ENCODE measurements at places on chromosomes 7 and 10.

DNA sequence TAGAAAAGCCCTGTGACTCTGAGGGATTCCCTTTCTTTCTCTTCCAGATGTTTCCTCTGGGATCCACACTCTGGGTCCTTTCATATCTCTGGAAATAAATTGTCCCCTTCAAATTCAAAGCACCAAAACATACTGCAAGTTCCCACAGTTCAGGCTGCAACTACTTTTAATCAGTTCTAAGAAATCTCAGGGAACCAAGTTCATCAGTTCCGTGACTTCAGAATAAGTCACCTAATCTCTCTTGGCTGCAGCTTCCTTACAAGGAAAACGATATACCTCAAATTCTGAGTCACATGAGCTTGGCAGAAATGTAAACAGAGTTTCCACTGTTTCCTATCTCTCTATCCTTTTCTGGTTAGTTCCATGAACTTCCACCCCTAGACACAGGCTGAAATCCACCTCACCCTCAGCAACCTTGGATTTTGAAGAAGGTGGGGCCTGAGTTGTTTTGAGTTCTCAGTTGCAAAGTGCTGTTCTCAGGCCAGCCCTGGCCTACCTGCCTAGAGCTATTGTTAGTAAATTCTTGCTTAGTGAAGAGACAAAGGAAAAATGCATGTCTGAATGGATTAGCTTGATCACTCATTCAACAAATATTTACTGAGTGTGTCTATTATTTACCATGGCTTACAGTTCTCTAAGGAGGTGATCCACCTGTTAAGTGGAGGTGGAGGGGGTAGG is 59.3 kb upstream of the IL6 start:
- no peak for DNase-seq

GRCh38 chr7:48307041-48307714 is 135.9 kb downstream of the ABCA13 start:
- DNase-seq, result no peak

GRCh38 chr10:3897156-3897555 is 112.1 kb upstream of the KLF6 start:
- no peak for DNase-seq

DNA sequence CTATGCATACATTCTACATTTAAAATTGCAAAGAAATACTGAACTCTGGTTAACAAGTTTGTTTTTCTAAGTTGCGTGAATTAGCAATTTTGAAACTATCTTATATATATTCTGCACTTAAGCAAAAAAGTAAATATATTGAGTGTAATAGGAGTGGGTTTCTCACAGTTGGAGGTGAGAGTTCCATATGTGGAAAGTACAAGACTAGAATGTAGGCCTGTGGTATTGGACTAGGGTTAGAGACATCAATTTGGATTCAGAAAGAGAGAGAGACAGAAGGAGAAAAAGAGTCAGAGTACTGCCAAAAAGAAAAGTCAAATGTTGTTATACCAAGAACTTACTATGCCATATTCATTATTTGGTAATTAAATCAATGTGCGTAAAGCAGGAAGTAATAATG is 47.3 kb upstream of the ITGB8 start:
- no peak for DNase-seq

DNA sequence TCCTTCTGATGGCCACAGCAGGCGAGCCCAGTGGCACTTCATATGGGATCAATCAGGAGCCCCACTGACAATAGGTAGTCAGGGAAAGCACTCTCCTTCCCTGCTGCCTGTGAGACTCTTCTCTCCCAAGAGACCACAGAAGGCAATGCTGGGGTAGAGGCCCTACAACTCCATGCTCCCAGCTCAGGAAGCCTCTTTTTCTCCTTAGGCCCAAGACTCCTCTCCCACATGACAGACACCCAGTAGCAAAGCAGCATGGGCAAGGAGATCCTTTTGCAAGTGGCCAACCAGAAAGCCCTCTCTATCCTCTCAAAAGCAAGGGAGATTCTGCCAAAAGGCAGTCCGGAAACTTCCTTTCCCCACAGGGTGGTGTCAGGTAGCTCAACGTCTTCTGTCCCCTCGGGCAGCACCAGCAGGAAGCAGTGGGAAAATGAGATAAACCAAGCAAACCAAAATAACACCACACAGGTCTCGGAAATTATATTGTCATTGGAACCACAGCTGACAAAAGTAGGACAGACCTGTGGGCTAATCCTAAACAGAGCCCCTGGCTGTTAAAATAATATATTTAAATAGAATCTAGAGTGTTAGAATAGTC is 172.7 kb upstream of the GDF10 start:
- DNase-seq, result no peak

DNA sequence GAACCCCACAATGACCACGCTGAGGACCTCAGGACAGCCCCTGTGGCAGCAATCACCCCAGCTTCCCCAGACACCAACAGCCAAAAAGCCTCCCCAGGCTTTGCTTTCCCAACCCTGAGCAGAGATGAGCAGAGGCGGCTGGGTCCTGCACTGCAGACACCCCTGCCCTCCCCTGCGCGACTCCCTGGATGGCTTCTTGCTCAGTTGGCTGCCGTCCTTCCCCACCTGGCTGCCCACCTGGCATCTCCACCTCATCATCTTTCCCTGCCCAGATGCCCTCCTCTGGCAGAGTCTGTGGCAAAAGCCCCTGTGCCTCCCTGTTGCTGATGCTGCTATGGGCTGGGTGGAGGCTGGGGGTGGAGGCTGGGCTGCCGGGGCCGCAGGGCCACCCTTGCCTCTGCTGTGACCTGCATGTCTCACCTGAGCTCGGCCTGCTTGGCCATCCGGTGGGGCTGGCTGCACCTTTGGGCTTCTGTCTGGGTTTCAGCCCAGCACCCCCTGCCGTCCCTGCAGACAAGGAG is 567.7 kb downstream of the TCERG1L start:
- no peak for DNase-seq

- no peak for DNase-seq
Measured at GRCh38 chr10:70212879-70213278, 20.4 kb downstream of the PPA1 start.

GRCh38 chr7:98875501-98875900 is 2.8 kb upstream of the TRRAP start:
- no peak for DNase-seq

- DNase-seq, result no peak
Measured at GRCh38 chr7:70383066-70383782, 748.7 kb upstream of the GALNT17 start.

DNA sequence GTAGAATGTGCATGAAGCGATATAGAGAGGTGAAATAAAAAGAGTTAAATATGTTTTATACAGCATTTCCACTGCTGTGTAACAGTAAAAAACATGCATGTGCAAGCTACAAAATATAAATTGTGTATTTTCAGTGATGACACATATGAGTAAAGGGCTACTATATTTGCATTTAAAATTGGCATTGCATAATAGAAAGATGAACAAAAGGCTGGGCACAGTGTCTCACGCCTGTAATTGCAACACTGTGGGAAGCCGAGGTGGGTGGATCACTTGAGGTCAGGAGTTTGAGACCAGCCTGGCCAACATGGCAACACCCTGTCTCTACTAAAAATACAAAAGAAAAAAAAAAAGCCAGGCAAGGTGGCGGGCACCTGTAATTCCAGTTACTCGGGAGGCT is 79.8 kb upstream of the CCDC71L start:
- DNase-seq, result no peak

- DNase-seq, result no peak
Measured at GRCh38 chr10:1182280-1183032, 126.3 kb downstream of the WDR37 start.

- DNase-seq, result no peak
Measured at GRCh38 chr7:127731431-127732080, 79.6 kb downstream of the SND1 start.

- no peak for DNase-seq
Measured at GRCh38 chr7:144006029-144006691, 6.0 kb downstream of the OR6B1 start.

DNA sequence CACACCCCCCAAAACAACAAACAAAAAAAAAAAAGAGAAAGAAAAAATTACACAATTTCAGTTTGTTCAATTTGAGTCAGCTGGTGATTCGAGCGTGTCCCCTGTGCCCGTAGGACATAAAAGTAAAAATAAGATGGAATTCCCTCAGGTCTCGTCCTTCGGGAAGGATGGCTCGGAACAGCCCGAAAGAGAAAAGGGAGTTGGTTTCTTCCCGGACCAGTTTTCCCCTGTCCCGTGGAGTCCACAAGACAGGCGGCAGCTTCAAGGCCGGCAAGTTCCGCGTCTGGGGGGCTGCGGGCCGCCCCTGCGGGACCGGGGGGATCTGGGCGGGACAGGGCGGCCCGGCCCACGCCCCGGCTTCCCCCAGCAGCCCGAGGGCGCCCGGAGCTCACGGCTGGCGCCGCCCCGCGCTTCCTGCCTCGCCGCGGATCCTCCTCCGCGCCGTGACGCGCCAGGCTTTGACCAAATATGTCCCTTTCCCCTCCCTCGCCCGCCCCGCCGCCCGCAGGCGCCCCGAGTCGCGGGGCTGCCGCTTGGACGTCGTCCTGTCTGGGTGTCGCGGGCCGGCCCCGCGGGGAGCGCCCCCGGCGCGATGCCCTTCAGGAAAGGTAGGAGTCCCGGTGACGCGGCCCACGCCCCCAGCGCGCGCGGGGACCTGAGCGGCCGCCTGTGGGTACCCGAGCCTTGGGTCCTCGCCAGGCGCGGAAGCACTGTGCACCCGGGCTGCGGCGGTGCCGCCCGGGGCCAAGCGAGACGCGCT is 55.8 kb downstream of the RBM17 start:
- peak; percentile 85 for DNase-seq

DNA sequence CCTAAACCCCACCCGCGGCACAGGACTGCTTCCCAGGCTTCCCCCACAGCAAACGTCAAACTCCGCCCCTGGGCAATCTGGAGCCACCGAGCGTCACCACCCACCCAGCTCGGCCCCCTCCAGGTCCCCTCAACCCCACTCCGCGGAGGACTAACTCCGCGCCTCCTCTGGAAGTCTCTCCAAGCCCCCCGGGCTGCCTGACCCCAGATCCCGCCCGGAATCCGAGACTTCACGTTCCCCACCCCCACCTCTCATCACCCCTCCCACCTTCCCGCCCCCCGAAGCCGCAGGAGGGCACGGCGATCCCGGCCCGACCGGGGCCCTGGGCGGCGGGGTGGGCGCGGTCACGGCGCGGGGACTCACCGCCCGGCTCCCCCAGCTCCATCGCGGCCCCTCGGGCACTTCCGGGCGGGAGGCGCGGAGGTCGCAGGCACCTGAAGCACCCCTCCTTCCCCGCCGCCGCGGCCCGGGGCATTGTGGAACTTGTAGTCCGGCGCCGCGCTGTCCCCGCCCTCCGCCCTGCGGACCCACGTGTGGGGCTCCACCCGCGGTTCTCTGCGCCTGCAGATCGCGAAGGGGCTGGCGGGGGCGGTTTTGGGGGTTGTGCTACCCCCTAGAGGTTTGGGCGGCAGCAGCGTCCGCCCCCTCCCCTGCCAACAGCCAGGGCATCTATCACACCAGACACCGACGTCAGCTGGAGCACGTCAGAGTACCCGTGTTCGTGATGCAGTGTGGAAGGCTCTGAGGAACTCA is at the start of gene TMUB1:
TSS of gene TMUB1 (minus strand) at position 423 of the 753 bp plus-strand sequence. CDS start 930 bp downstream, outside the sequence.
- peak; percentile 86 for DNase-seq
